ENCODE measurements at places on chromosomes 7 and 10.
A peak's percentile ranks its signal among the peaks of the same experiment; 100 is the strongest.

DNA sequence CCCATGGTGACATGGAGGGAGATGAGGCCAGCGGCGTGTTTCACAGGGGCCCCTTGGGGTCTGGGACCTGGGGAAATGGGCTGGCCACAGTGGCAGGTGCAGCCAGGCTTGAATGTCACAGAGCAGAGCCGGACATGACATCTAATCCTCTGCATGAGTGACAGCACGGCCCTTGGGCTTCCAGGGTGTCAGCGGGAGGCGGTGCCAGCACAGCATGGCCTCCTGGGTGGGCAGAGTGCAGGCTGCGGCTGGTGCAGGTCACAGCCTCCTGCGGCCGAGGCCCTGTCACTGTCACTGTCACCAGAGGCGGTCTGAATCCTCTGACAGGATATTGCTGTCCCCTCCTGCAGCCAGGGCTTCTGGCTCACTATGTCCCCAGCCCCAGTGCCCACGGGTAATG, 18.2 kb downstream of the BHLHA15 start:
- no peak for DNase-seq

- no peak for DNase-seq
These were observed 28.2 kb downstream of the SGPL1 start for GRCh38 chr10:70843776-70844489.

- DNase-seq: no peak
These were observed 81.5 kb downstream of the ITIH5 start for GRCh38 chr10:7585228-7585627.

GRCh38 chr7:16422103-16422435, 731 bp upstream of the CRPPA start:
- DNase-seq: no peak

DNA sequence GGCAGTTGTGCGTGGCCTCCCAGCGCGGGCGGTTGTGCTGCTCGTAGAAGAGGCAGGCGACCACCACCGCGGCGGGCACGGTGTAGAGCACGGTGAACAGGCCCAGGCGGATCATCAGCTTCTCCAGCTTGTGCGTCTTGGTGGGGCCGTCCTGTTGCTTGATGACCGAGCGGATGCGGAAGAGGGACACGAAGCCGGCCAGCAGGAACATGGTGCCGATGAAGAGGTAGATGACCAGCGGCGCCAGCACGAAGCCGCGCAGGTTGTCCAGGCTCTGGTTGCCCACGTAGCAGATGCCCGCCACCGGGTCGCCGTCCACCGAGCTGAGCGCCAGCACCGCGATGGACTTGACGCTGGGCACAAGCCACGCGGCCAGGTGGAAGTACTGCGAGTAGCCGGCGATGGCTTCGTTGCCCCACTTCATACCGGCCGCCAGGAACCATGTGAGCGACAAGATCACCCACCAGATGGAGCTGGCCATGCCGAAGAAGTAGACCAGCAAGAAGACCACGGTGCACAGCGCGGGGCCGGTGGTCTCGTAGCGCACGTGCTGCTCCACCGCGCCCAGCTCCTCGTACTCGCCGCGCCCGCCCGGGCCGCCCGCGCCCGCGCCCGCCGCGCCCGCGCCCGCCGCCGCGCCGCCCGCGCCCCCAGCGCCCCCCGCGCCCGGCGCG, 2.2 kb downstream of the FZD8 start:
- DNase-seq: peak; percentile 34

DNA sequence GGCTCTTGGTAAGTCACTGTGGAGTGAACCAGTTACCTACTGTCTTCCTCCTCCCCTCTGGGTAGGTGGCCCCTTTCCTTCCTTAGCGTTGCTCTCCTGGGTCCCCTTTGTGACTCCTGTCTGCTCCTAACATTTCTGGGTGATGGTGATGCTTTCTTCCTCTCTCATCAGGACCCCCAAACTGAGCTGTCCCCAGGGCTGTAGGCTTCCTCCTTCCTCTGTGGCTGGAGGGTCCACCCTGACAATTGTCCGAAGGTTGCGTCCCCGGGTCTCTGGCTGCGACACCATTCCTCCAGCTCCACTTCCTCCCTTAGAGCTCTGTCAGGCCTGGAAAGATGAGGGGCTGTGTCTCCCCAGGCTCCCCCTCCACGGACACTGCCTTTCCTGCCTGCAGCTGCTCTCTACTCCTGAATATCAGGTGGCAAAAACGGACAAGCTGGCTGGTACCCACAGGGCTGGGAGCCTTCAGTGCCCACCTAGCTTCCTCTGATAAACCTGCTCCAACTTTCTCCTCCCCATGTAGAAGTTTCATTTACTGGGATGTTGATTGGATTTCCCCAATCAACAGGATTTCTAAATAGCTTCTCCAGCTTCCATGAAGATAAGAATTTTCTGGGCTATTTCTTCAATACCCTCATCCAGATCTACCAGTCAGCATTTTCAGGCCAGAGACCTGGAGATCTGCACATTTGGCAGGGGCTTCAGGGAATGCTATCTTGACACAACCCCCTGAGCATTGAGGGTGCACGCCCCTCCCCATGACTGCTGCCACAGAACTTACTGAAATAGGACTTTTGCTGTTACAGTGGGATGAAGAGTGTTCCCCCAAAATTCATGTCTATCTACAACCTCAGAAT, 506.5 kb downstream of the TCERG1L start:
- no peak for DNase-seq

GRCh38 chr10:88057720-88058119, 194.3 kb downstream of the PTEN start:
- DNase-seq: no peak

DNA sequence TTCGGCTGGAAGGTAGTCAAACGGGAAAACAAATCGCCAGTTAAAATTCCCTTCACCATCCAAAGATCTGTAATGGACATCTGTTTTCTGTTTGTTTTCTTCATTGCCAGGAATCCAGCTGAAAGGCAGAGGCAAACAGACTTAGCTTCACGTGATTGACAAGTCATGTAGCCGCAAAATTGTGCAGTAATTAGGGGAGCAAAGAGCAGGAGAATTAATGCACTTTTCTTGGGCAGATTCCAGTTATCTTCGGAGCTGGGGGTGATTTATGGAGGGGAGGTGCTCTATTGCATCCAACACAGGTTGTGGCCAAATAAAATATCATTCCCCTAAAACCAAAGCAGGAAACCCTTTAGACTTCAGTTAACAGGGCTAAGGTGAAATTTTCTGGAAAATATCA, 162.2 kb downstream of the MYOF start:
- DNase-seq: no peak

DNA sequence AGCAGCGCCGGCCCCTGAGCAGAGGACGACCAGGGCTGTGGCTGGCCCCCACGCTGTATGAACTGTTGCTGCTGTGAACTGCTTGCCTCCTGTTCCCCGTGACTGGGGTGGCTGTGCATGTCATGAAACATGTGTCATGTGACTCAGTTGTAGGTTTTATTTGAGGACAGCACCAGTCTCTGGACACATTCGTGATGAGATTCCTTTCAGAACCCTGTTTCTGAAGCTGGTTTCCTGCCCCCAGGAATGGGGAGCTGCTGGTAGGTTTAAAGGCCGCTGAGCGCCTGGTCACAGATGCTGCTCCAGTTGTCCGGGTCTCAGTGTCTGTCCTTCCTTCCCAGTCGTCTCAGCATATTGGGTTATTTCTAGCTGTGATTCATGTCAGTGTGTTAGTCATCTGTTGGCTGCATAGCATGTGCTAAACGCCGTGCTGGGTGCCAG, 79.1 kb upstream of the PPIF start:
- no peak for DNase-seq

DNA sequence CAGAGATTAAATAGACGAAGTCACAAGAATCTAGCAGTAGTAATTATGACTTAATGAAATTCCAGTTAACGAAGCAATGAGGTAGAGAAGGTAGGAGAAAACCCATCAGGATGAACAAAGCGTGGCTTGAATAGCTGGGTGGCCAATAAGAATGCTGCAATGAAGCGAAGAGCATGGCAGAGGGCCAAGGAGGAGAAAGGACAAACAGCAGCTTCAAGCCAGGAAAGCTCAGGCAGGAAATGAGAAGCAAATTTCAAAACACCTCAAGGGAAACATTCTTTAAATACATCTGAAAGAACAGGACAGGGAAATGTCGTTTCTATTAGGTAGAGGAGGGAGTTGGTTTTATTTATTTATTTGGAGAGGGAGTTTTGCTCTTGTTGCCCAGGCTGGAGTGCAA, 122.5 kb downstream of the KIAA1217 start:
- DNase-seq: no peak

- DNase-seq: peak; percentile 74
These were observed 58.4 kb downstream of the MGMT start for GRCh38 chr10:129525401-129525801.

- no peak for DNase-seq
These were observed 206.3 kb downstream of the THSD7A start for GRCh38 chr7:11625669-11626068.

DNA sequence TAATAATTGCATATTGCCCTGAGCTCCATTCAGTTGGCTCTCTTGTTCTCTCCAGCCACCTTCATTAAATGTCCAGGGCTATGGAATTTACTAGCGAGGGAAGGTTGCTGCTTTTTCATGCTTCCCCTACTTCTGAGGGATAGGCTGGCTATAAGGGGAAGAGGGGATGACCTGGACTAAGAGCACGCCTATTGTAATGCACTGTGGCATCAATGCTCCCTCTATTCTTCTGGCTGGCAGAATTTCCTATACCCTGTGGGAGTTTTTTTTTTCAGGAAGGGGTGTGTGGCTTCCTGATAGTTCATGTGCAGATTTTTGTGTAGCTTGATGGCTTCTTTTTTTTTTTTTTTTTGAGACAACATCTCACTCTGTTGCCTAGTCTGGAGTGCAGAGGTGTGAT, 155.8 kb downstream of the SND1 start:
- no peak for DNase-seq
